ENCODE measurements at places on chromosomes 4 and X.
A peak's percentile ranks its signal among the peaks of the same experiment; 100 is the strongest.

DNA sequence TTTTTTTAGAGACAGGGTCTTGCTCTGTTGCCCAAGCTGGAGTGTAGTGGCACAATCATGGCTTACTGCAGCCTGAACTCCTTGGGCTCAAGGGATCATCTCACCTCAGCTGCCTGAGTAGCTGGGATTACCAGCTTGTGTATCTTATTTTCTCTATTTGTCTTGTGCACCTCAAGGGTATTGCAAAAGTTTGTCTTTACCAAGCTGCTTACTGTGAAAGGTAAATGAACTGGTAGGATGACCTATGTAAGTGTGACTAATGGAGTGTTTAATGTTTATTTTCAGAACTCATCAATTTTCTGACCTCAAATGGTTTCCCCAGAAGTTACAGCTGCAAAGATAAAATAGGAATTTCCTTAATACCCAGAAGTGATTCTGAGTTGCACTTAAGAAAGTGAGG lies 5.3 kb upstream of the FGA start:
- no peak for DNase-seq

DNA sequence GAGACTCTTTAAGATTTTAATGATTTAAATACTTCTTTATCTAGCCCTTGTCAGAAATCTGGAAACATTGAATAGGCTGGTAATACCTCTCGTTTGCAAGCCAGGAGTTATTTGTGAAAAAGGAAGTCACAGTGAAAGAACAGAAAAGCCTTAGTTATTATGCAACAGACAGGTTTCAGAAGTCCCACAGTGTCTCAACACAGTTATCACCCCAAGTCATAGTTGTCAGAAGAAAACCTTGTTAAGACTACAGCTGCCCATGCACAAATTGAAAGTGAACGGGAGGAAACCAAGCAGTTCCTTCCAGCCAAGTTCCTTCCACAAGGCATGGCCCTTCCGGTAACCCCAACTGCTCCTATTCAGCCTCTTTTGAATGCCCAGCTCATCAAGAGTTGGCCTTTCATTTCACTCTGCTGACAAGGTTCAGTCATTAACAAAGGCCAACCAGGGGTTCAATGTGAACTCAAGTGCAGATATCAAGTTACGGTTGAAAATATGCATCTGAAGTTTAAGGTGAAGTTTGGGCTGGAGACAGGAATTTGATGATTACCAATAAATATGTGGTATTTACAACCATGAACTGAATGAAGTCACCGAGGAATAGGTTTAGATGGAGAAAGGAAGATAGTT lies 15.6 kb downstream of the ALPK1 start:
- no peak for DNase-seq

DNA sequence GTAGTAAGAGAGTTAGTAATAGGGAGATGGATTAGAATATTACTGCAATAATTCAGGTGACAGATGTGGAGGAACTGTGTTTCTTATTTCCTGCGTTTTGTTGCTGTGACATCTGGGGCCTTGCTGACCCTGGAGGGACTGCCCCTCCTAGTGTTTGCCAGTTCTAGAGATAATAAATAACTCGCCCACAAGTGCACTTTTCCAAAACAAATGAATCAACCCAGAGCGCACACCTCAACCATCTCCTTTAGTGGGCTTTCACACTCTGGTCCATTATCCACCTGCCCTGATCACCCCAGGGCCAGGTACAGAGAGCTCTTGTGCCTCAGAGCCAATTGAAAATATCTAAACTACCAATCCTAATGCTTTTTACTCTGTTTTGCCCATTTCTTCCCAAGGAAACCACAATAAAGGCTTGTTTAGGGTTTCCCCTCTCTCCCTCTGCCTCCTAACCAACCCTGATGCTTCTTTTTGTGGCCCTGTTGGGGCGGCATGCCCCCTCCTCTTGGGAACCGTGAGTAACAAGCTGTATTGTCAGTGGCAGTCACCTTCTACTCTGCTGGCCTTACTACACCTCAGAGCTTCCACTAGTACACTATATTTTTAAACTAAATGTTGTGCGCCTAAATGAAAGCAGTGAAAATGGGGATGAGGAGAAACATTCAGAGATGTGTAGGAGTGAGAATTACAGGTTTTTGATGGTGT lies 270.5 kb downstream of the TENM3 start:
- DNase-seq, result no peak

DNA sequence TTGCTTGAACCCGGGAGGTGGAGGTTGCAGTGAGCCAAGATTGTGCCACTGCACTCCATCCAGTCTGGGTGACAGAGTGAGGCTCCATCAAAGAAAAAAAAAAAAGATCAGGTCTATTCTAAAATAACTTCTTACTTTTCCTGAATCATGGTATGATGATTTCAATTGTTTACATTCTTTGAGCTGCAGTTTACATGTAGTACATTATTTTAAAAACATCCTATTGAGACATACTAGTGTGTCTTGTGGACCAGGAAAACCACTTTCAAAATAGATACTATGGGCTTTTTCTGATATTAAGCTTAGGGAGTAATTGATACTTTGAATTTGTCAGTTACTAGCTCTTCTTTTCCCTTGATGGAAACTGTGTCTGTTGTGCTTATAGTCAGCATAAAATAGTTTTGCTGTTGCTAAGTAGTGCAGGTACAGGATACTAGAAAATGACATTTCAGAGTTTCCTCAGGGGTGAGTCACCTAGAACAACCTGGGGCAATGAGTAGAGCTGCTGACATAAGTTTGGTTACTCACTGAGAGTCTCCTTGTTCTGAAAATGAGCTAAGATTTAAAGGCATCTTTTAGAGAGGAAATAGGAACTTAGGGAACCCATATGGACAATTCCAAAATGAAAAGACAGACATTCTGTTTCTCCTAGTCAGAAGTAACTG lies 53.2 kb upstream of the C4orf54 start:
- no peak for DNase-seq

GRCh38 chrX:21838937-21839333 lies 482 bp upstream of the MBTPS2 start:
- no peak for DNase-seq

GRCh38 chr4:7024336-7024890 lies 18.8 kb upstream of the TADA2B start:
- no peak for DNase-seq

GRCh38 chrX:477441-478012 lies 90.8 kb upstream of the PPP2R3B start:
- DNase-seq, result no peak

DNA sequence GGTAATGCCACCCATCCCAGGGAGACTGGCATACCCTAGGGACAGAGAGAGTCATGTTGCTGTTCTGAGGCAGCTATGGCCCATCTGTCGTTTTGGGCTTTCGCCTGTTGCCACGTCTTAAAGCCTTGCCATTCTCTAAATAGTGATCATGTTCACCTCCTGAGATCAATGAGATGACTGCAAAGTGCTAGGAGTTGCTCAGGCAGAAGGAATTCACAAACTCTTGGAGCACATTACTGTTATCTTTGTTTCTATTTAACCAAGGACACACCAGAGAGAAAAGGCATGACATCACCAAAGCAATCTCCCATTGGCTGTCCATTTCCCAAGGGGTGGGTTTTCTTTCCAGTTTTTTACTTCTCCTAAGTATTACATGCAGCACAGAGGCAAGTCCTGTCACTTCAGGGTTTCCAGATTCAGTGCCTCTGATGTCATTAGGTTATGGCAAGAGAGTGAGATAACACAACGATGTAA lies 37.1 kb upstream of the SETD7 start:
- no peak for DNase-seq

- no peak for DNase-seq
Measured at GRCh38 chrX:68574240-68574639, 73.2 kb upstream of the STARD8 start.

DNA sequence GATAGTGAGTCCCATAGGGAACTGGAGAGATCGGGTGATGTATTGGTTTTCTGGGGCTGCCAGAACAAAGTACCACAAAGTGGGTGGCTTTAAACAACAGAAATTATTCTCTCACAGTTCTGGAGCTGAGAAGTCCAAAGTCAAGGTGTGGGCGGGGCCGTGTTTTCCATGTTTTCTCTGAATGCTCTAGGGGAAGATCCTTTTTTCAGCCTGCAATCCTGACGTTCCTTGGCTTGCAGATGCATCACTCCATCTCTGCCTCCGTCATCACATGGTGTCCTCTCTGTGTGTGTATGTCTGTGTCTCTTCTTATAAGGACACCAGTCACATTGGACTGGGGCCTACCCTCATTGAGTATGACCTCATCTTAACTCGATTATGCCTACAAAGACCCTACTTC lies 7.9 kb upstream of the GPM6B start:
- no peak for DNase-seq

GRCh38 chr4:141127884-141128283 lies 5.4 kb downstream of the RNF150 start:
- DNase-seq, result no peak

DNA sequence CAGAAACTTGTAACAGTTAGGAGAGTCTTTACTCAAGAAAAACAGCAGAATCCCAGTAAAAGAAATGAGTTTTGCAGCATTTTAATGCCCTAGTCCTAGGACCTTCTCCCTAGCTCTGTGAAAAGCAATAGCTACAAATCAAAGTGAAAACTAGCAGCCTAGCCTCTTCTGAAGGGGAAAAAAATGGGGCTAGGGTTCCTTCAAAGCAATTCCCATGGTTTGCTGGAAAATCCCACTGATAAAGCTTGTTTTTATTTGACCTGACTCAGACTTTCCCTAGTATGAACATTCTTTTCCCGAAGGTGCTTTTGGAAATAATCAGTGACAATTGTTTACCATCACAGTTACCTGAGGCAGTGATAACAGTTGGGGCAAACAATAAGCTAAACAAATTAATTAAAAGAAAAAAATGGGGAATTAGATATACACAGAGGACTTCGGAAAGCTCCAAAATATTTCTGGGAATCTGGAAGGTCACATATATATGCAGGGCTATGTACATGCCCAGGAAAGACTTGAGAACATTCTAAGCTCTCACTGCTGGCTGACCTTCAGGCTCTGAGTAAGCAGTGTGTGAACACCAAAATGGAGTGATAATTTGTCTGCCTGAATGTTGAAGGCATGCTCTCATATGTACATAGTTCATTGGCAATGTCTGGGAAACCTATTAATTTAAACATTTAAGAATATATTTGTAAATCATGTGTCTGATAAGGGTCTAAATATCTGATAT lies 285.9 kb downstream of the KCTD8 start:
- no peak for DNase-seq

DNA sequence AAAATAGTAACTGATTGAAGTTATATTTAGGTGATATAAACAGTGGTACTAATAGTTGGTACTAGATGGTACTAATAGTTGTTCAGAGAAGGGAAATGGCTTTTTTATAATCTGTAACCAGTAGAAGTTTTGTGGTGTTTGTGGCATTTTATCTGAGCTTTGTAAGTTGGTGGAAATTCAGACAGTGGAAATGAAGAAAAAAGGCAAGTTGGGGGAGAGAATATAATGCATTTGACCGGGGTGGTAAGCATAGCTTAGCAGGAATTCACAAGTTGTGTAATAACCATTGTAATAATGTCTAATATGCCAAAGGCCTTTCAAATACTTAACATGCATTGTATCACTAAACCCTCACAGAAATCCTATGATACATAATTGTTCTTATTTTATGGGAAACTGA lies 36.3 kb downstream of the DTHD1 start:
- no peak for DNase-seq

GRCh38 chr4:5711479-5712184 lies 631 bp downstream of the EVC start:
- DNase-seq, result no peak

DNA sequence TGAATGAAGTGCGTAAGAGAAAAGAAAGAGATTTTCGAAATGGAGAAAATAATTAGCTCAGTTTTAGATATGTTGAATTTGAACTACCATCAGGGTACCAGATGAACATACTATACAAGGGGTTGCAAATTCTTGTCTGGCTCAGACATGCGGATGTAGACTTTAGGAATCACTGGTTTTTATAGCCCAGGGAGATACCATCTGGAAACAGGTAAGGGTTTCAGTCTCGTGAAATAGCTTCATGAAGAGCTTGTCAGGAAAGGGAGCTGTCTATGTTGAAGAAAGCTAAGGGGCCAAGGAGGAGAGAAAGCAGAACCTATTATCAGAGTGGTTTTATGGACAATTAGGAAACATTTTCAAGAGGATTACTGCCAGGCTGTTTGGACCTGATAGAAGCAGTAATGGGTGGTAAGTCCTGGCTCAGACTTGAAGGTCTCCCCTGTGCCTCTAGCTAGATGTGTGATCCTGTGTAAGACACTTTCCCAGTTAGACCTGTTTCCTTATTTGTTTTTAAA lies 6.7 kb downstream of the RAB9A start:
- no peak for DNase-seq

- DNase-seq, result no peak
Measured at GRCh38 chr4:2746891-2747695, 9.0 kb downstream of the TNIP2 start.

DNA sequence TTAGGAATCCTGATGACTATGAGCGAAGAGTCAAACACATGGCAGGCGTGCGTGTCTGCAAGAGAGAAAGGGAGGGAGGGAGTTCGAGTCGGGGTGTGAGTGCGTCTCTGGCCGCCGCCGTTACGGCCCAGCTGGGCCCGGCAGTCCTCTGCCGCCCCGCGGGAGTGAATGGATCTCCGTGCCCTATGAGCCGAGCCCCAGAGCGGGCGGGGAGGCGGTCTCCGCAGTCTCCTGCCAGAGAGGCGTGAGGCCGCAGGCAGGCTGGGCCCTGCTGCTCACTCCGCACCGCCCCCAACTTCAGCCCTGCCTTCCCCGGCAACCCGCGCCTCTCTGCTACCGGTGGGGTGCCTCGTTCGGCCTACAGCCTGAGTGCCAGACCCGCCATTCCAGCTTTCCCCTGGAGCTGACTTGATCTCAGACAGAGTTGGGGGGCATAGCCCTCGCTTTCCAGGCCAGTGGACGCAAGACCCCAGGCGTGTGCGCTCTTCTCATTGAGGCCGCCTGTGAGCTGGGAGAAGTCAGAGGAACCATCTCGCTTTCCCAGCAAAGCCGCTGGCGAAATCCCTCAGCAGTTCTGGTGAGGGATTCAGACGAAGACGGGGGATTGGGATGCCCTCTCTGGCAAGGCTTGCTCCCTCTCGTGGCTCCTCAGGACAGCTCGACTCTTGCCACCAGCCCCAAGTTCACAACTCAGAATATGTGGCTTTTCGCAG lies 1.4 kb downstream of the SLC16A2 start:
- DNase-seq, result peak; percentile 59

GRCh38 chrX:48937054-48937907 lies 18.5 kb upstream of the PIM2 start:
- no peak for DNase-seq

DNA sequence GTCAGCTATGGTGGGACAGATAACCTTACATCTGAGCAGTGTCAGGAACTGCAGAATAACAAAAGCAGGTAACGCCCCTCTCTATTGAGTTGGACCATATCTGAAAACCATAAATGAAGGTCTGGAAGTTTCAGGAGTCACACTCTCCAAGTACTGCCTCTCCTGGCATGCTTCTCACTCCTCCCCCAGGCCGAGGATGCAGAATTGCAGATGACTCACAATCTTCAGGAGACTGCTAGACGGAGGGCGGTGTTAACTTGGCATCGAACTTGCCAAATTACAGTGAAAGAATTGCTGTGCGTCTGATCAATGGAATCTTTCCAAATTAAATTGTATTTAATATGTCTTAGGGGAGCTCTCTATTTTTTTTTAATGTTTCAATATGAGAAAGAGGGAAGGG lies 67.1 kb upstream of the TRIM2 start:
- peak; percentile 77 for DNase-seq
